NCI-H1417 treated with DMSO at 0.1 percent for 48 hours (cell line): ENCODE measurements at places on chromosomes 4 and X.

DNA sequence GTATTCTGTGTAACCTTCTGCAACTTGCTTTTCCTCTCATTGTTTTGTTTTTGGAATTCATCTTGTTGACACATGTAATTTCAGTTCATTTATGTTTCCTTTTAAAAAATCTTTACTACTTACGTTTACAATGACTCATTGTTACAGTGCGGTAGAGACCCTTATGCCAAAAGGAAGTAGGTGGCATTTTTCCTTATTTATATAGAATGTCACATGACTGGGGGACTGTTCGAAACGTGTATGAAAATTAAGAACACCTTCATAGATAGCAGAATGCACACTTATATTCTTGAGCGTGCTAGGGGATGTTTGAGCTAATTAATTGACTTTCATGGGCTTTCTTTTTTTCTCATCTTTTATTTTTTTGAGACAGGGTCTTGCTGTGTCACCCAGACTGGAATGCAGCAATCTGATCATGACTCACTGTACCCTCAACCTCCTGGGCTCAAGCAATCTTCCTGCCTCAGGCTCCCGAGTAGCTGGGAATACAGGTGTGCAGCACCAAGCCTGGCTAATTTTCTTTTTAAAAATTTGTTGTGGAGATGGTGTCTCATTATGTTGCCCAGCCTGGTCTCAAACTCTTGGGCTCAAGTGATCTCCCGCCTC, 7.3 kb downstream of the REPS2 start:
- no peak for DNase-seq

DNA sequence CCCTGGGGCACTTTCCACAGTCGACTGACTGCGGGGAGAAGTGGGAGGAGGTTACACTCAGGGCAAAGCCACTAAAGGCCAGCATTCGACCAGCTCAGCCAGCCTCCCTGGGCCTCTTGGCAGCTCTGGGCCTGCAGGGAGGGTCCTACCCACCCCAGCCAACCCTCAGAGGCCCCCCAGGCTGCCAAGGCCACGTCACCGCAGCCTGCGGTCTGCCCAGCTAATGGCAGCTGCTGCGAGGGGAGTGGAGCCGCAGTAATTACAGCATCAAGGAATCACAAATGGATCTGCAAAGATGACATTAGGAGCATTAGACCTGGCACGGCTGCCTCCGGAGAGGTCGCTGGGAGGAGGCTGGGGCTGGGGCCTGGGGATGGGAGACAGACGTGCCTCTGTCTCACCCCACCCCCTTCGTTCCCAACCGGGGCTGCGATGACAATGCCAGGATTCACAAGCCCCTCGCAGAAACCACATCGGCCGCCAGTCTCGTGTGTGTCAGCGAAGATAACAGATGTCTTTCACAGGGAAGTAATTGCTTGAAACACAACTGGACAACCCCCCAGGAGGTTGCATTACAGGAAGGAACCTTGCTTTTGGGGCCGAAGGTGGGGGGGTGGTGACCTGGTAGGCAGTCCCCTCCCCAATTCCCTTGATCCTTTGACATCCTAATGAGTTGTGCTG, 367.6 kb downstream of the BCOR start:
- DNase-seq, result no peak

DNA sequence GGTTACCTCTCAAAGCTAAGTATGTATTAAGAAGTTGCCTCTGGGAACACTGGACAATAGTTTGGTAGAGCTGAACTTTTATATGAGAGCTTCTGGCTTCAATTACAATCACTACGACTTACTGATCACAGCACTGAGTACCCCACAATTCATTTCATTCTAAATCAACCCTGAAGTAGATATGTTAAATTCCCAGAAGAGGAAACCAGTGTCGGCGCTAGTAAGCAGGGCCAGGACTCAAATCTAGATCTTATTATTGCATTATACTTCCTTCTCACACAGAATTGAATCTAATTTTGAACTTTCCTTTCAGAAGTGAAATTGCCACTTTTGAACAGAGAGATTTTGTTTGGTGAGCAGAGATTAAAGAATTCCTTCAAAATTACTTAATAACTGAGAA, 41.8 kb downstream of the HUWE1 start:
- DNase-seq, result no peak

GRCh38 chr4:51853027-51853682, 10.2 kb downstream of the DCUN1D4 start:
- DNase-seq, result no peak

- no peak for DNase-seq
Measured at GRCh38 chr4:147821555-147821954, 89.7 kb downstream of the ARHGAP10 start.

DNA sequence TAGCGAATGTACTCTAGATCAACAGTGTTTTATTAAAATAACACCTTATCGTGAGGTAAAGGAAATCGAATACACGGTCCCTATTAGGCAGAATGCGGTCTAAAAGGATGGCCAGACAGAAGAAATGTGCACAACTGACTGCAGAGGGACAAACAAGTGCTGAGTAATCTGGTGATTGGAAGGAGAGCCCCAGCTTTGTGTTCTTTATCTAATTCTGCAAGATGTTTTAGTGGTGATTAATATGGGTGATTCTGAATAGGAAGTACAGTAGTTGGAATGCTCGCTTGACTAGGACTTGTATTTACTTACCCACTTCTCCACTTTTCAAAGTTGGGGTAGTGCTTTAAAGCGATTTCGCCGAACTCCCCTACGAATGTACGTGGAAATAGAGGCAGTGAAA, 1.2 kb downstream of the WDR44 start:
- no peak for DNase-seq

DNA sequence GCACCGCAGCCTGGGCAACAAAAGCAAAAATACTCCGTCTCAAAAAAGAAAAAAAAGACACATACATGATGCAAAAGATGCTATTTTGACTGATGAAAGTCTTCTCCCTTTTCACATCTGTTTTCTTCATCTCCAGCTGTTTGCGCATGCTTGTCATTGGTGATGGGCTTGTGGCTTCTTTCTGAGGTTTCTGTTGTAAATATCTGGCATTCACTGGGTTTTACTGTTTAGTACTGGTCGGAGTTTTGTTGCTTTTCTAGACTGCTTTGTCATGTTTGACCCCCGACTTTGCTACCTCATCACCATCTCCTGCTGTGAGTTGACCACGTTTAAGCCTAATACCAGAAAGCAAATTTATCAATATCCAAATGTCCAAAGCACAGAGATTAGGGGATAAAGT, 34.4 kb downstream of the PTCHD1 start:
- no peak for DNase-seq

DNA sequence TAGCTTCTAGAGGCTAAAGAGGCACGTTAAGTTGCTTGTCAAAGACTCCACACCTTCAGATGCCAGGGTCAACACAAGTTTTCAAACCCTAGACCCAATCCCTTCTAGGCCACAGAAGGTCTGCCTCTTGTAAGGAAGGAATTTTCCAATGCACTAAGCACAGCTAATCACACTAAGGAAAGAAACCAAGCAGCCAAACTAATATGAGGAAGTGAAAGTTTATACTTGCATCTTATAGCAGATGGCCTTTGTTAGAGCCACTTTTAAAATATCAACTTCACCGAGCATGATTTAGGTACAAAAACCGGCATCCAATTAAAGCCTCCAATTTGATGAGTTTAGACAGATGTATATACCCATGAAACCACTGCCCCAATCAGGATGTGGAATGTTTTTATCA, 9.9 kb downstream of the FHL1 start:
- DNase-seq, result no peak

DNA sequence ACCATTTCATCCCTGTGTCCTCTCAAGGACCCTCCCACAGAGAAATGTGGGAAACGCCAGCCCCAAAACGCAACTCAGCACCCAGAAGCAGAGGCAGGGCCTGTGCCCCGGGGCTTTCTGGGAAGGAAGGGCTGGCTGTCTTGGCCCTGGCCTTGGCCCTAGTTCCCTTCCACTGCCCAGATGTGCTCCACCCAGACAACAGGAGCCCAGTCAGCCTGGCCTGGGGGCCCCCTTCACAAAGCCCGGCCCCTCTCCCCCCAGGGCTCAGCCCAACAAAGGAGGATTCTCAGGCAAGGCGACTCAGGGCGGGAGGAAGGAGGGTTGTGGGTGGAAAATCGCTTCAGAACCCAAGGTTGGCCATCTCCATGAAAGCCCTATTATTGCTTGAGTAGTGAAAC, 82.5 kb downstream of the PJA1 start:
- no peak for DNase-seq

GRCh38 chrX:57930051-57930450, 19.8 kb upstream of the ZXDA start:
- DNase-seq, result no peak

GRCh38 chrX:47562615-47563243, 1.7 kb downstream of the ARAF start:
- DNase-seq, result no peak

- DNase-seq, result no peak
Measured at GRCh38 chr4:40594261-40595178, 35.1 kb downstream of the RBM47 start.

DNA sequence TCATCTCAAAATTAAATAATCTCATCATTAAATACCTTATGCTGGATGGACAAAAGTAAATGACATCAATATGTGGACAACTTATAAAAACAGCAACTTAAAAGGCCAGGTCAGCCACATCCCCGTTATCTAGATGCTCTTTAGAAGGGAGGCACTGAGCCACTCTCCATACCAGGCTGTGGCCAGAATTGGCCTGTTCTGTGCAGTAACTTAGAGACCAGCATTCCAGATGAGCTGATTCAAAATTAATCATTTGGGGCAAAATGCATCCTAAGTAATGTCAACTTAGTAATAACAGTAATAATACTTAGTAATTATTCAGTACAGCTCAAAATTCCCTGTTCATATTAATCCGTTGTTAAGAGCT, 373.6 kb downstream of the FBXW7 start:
- no peak for DNase-seq

DNA sequence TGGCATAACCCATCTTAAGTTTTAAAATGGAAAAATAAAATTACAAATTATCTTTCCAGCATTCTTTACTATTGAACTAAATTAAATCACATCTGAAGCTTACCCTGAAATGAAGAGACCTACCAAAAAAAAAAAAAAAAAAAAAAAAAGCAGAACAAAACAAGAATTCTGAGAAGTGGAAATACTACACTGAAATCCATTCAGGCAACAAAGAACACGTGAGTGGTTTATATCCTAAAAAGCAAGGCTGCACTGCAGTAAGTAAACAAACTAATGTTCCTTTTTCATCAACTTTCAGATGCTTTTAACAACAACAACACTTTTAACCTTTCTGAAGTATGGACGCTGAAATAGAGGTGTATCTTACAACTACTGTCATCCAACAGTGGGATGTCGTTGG, 7.5 kb downstream of the FRYL start:
- DNase-seq, result no peak

- DNase-seq, result no peak
Measured at GRCh38 chrX:103608306-103608963, 672 bp downstream of the TCEAL3 start.

DNA sequence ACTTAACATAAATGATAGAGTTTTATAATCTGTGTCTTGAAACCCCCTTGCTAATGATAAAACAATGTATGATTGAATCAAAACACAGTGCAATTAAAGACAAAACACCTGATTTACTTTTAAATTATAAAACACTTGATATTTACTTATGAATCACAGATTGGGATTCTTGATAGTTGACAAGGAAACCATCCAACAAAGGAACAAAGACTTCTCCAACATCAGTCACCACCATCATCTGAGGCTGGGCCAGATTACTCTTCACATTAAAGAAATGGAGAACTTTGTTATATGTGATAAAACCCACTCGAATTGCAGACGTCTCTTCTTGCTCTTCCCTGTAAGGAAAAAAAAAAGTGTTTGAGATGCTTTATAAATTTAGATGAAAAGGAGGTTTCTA, 67.4 kb downstream of the METTL14 start:
- DNase-seq, result no peak

- DNase-seq, result no peak
Measured at GRCh38 chr4:14769993-14770392, 232.3 kb upstream of the CPEB2 start.

DNA sequence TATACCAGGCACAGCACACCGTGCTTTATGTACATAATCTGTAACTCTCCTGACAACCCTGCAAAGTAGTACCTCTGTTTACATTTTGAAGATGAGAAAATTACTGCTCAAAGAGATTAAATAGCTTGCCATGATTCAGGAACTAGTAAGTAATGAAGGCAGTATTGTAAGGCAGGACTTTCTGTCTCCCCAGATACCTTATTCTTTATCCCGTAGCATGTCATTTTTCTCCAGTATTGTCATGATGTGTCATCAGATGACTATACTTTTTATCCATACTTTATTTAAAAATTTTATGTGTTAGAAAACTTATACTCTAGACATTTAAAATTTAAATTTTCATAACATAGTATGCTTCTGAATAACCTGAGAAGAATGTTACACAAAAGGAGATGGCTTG, 188.3 kb upstream of the NUDT6 start:
- DNase-seq, result no peak

- no peak for DNase-seq
Measured at GRCh38 chr4:147101678-147102077, 156.0 kb upstream of the TTC29 start.

- no peak for DNase-seq
Measured at GRCh38 chr4:38785901-38786402, 3.2 kb upstream of the TLR10 start.

- no peak for DNase-seq
Measured at GRCh38 chrX:70826715-70827114, 81.8 kb downstream of the TEX11 start.

- no peak for DNase-seq
Measured at GRCh38 chr4:3073158-3074077, 920 bp downstream of the HTT-AS start.

DNA sequence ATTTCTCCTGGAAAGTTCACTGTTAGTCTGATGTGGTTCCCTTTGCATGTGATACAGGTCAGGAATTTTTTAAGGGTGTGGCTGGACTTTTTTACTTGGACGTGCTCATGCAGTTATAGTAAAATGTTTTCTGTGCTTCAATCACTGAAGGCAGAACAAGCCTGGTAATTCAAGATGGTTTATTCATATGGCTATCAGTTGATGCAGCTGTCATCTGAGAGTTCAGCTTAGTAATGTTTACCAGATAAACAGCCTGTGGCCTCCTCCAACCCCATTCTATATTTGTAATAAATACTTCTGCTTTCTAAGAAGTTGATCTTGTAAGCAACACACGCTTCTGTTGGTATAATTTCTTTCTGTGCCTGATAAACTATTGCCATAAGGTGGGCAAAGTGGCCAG, 2105.9 kb downstream of the ARAP2 start:
- no peak for DNase-seq

DNA sequence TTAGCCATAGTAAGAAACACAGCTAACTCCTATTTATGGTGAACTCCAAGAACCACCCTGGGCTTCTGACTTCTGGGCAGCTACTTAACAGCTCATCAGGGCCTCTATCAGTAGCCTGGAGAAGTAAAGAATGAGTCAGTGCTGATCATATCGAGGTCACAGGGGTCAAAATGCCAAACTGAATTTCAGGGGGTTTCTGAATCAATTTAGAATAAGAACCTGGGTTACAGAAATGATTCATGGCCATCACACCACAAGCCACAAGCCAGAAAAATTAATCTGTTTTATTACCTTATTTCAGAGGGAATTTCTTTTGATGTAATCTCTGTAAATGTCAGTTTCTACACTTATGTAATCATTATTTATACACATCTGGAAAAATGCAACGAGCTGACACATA, 64.4 kb downstream of the CHST7 start:
- no peak for DNase-seq
